ENCODE measurements at places on chromosomes 3 and 15. TPM values are rescaled to one million over a fixed set of nuclear protein-coding genes. Genes with fewer than 3 reads are reported as not detected.

The TMED3 gene
- total RNA-seq, result 134 TPM

The COLQ gene
- 0.21 TPM for total RNA-seq

The CRTC3 gene
- 6.8 TPM for total RNA-seq

The SLC9C1 gene
- total RNA-seq, result not detected

The GABRG3 gene
- total RNA-seq, result not detected

The TOP2B gene
- 64.3 TPM for total RNA-seq

The ATP2B2 gene
- total RNA-seq, result not detected

The PDZRN3 gene
- total RNA-seq, result 2.3 TPM

The PEAK1 gene
- 6.2 TPM for total RNA-seq

The AMOTL2 gene
- total RNA-seq, result 65.5 TPM

All from airway epithelial cell (primary cell).